ENCODE measurements at places on chromosomes 16 and 17. TPM values are rescaled to one million over a fixed set of nuclear protein-coding genes. Genes with fewer than 3 reads are reported as not detected.

DNA sequence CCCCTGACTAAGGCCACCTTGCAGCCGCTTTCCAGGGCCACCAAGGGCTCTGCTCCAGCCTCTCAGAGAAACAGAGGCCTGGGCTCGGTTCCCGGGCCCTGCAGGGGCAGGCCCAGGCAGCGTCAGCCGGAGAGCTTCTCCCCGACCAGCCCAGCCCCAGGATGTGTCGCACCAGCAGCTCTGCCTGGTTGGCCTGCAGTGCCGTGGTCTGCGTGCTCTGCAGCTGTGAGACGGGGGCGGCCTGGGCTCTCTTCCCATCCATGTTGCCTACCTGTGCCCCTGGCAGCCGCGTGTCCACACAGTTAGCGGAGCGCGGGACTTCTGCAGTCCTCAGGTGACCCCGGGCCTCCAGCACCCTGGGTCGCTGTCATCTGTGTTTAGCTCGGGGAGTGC, 4.8 kb downstream of the IGFALS start:
- H3K27me3 ChIP-seq = no peaks in the 10 kb centered on the region
- no peak overlapping the region for H3K27ac ChIP-seq
- peaks cover 12% of the 10 kb centered on the region for H3K36me3 ChIP-seq
- H3K4me1 ChIP-seq = no peaks in the 10 kb centered on the region
- H3K4me3 ChIP-seq = no peak overlapping the region
- no peak for DNase-seq

Gene C16orf92
- not detected for polyA plus RNA-seq

Gene NKD1
- polyA plus RNA-seq = not detected

DNA sequence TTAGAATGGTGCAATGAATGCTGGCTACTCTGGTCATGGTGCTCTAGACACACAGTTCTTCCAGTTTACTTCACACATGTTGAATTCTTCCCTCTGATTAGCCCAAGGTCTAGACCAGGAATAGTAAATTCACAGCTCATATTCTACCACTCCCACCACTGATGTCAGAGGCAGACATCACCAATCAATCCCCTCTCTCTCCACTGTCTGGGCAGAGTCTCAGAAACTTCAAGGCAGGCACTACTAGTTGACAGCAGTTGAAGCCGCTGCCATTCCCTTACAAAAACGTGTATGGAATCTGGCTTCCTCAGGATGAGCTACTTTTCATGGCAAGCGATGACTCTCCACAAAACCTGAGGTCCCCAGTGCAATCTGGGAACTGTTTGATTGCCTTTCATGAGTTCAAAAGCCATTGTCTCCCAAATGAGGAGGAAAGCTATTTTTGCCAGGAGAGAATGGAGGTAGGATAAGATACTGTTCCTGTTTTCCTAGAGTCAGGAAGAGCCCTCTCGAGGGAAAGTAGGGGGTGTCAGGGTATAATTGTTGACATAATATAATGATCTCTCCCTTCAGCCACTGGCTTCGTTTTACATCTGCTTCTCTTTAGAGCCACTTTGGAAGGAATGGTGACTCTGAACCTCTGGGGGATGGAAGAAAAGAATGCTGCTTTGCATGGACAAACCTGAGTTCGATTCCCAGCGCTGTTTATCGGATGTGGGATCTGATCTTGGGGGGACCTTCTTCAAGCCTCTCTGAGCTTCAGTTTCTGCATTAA, 90.0 kb downstream of the FOXL1 start:
- no peaks in the 10 kb centered on the region for H3K36me3 ChIP-seq
- no peaks in the 10 kb centered on the region for H3K27me3 ChIP-seq
- H3K4me1 ChIP-seq = peaks cover 4% of the 10 kb centered on the region
- H3K27ac ChIP-seq = no peak overlapping the region

- H3K36me3 ChIP-seq = no peaks in the 10 kb centered on the region
- no peak overlapping the region for H3K4me3 ChIP-seq
- no peak for DNase-seq
- H3K27ac ChIP-seq = no peak overlapping the region
Observed at GRCh38 chr16:86899151-86899550, 320.8 kb downstream of the FOXL1 start.

GRCh38 chr16:81708266-81709015, 70.7 kb upstream of the PLCG2 start:
- no peak overlapping the region for H3K4me3 ChIP-seq
- DNase-seq = no peak
- no peaks in the 10 kb centered on the region for H3K4me1 ChIP-seq
- H3K36me3 ChIP-seq = peaks cover 4% of the 10 kb centered on the region
- no peak overlapping the region for H3K27ac ChIP-seq

Gene ABCC6
- 0.06 TPM for polyA plus RNA-seq

- no peaks in the 10 kb centered on the region for H3K4me1 ChIP-seq
- DNase-seq = no peak
- no peaks in the 10 kb centered on the region for H3K27me3 ChIP-seq
- no peaks in the 10 kb centered on the region for H3K36me3 ChIP-seq
- H3K27ac ChIP-seq = no peak overlapping the region
Observed at GRCh38 chr16:84048270-84048669, 5.7 kb upstream of the SLC38A8 start.

Gene CD300LB
- polyA plus RNA-seq = not detected

DNA sequence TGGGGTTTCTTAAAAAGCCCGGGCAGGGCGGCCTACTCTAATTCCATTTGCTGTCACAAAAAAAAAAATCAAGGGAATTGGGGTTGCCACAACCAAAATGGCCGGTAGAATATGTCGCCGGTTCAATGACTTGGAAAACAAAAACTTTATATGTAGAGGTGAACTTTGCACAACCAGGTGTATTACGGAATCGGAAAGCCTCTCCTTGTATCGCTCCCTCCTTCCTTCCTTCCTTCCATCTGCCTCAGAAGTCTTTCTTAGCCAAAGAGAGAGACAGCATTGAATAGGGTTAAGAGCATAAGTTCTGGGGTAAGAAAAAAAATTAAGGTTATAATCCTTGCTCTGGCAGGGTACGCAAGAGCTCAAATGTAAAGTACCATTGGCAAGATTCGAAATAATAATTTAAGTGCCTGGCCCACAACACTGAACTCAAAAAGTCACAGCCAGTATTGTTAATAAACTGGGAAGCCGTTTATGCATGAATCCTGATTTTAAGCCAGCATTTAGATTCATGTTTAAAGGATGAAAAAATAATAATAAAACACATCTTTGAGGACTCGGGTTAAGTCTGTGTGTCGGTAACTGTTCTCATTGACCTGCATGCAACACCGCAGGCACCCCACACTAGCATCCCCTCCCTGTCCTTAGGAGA, 522 bp upstream of the GLG1 start:
- peak overlapping the region; percentile 83 for H3K27ac ChIP-seq
- no peaks in the 10 kb centered on the region for H3K4me1 ChIP-seq
- DNase-seq = no peak
- peak overlapping the region; percentile 93 for H3K4me3 ChIP-seq
- no peaks in the 10 kb centered on the region for H3K36me3 ChIP-seq

DNA sequence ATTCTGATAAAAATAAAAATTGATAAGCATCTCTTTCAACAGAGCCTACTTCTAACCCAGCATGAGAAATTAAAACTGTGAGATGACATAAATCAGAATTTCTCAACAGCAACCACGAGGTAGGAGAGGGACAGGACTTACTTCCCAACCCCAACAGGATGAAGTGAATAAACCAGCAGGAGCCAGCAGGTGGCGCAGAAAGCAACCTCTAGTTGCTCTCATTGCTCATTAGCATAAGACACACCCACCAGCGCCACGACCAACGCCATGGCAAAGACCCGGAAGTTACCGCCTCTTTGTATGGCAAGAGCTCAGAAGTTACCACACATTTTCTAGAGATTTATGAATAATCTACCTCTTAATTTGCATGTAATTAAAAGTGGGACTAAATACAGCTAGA, 189.4 kb upstream of the CDH8 start:
- no peak overlapping the region for H3K27ac ChIP-seq
- no peaks in the 10 kb centered on the region for H3K36me3 ChIP-seq
- no peaks in the 10 kb centered on the region for H3K27me3 ChIP-seq
- no peaks in the 10 kb centered on the region for H3K4me1 ChIP-seq
- no peak overlapping the region for H3K4me3 ChIP-seq

DNA sequence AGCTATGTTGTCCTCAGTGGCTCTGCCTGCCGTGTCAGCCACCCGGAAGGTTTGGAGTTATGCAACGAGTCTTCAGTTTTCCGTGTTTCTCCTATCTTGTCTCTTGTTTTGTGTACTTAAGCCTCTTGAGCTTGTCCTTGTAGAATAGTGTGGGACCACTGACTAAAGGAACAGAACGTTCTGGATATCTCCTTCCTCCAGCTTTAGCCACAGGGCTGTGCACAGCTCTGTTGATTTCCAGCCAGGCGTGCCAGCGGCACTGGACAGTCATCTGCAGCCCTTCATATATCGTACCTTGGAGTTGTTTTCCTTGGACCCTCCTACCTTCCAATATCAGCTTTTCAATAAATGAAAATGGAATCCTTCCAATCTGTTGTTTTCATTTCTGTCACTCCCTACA, 39.8 kb downstream of the TMEM11 start:
- H3K27ac ChIP-seq = no peak overlapping the region
- H3K4me3 ChIP-seq = no peak overlapping the region
- peaks cover 14% of the 10 kb centered on the region for H3K4me1 ChIP-seq
- DNase-seq = no peak
- H3K27me3 ChIP-seq = no peaks in the 10 kb centered on the region

DNA sequence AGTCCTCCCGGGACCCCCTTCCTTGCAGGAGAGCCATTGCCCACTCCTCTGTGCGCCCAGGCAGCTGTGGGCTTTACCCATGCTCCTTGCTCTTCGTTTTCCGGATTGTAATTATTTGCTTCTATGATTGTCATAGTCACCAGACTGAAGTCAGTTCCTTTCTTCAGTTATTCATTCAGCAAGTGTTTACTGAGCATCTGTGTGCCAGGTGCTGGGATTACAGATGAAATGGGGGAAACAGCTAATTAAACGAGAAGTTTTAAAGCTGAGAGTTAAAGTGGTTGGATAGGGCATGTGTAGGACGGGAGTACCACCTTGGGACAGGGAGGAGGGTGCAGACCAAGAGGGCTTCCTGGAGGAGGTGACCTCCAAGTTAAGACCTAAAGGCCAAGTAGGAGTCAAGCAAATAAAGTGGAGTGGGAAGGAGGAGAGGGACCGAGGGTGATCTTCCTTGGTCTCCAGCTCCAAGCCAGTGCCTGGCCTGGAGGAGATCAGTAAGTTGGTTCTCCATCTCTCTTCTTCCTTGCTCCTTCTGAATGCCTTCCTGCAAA, 126.6 kb downstream of the OR1D5 start:
- peaks cover 1% of the 10 kb centered on the region for H3K27me3 ChIP-seq
- no peak overlapping the region for H3K27ac ChIP-seq
- H3K4me3 ChIP-seq = no peak overlapping the region
- no peaks in the 10 kb centered on the region for H3K4me1 ChIP-seq
- H3K36me3 ChIP-seq = no peaks in the 10 kb centered on the region
- DNase-seq = no peak

GRCh38 chr17:63019138-63019873, 53.3 kb downstream of the TANC2 start:
- H3K27me3 ChIP-seq = no peaks in the 10 kb centered on the region
- DNase-seq = no peak
- H3K4me1 ChIP-seq = no peaks in the 10 kb centered on the region

- H3K27me3 ChIP-seq = no peaks in the 10 kb centered on the region
- DNase-seq = no peak
- H3K27ac ChIP-seq = no peak overlapping the region
- H3K4me3 ChIP-seq = 0 out of 2 replicates have a peak overlapping the region, but pooled peaks have one; percentile 79
- no peaks in the 10 kb centered on the region for H3K36me3 ChIP-seq
Observed at GRCh38 chr16:23146877-23147601, 2.2 kb downstream of the USP31 start.

Gene CTRB2
- polyA plus RNA-seq = not detected

GRCh38 chr16:70484867-70485266, 30.5 kb downstream of the FCSK start:
- H3K27ac ChIP-seq = no peak overlapping the region
- peaks cover 18% of the 10 kb centered on the region for H3K36me3 ChIP-seq
- no peaks in the 10 kb centered on the region for H3K27me3 ChIP-seq
- DNase-seq = no peak
- H3K4me1 ChIP-seq = peaks cover 9% of the 10 kb centered on the region

GRCh38 chr17:59623151-59623550, 3.5 kb downstream of the CLTC start:
- no peak overlapping the region for H3K27ac ChIP-seq
- no peaks in the 10 kb centered on the region for H3K36me3 ChIP-seq
- peak overlapping the region; percentile 95 for H3K4me3 ChIP-seq

Gene DNAH2
- polyA plus RNA-seq = not detected

Gene HAS3
- not detected for polyA plus RNA-seq

Gene PRR14
- polyA plus RNA-seq = 31.9 TPM

GRCh38 chr16:48300391-48300856, 53.1 kb upstream of the ABCC11 start:
- no peaks in the 10 kb centered on the region for H3K4me1 ChIP-seq
- H3K4me3 ChIP-seq = no peak overlapping the region
- H3K27ac ChIP-seq = no peak overlapping the region
- no peak for DNase-seq
- no peaks in the 10 kb centered on the region for H3K27me3 ChIP-seq

DNA sequence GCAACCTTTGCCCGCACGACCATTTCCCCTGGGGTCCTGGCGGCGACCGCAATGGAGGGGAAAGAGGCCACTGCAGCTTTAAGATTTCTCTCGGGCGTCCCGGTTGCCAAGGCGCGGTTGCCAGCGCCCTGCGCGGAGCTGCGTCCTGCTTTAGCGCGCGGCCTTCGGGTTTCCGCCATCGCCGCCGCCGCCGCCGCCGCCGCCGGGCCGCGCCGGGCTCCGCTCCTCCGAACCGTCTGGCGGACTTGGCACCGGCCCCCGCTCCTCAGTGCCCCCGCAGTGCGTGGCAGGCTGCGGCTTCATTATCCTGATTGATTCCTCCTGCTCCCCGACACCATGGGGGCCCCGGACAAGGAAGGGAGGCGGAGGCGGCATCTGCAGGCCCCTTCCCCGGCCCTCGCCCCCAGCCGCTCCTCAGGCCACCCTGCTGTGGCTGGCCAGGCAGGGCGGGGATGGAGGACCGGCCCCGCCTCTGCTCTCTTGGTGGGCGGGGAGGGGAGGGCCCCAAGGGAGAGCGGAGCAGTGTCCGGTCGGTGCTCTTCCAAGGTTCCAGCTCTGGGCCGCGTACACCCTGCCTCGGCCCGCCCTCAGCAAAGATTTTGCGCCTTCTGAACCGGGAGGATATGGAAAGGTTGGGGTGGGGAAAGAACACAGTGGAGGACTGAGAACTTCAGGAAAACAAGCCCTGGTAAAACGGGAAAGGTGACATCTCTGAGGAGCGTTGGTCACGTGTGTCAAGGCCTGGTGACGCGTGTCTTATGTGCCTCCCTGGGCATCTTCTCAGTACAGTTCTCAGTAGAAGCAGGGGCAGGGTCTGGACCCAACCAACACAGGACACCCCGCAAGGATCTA, 34.0 kb downstream of the NEUROD2 start:
- no peak overlapping the region for H3K27ac ChIP-seq
- H3K27me3 ChIP-seq = peaks cover 4% of the 10 kb centered on the region
- peak overlapping the region; percentile 70 for H3K4me3 ChIP-seq
- no peaks in the 10 kb centered on the region for H3K36me3 ChIP-seq

DNA sequence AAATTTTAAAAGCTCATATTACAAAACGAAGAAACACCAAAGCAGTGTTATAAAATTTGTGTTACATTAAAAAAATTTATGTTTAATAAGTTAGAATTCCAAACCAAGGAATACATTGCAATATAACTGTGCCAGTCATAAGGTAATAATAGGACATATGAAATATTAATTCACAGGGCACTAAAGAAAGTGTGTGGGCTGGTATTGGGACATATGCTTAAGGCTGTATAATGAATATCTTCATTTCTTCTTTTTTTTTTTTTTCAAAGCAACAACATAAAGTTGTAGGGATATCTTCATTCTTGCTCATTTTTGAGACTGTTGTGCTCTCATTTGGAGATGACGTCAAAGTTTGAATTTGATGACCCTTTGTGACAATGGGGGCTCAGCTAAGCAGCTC, 17.5 kb upstream of the FBXO47 start:
- no peaks in the 10 kb centered on the region for H3K4me1 ChIP-seq
- no peak overlapping the region for H3K27ac ChIP-seq
- H3K4me3 ChIP-seq = no peak overlapping the region
- H3K36me3 ChIP-seq = no peaks in the 10 kb centered on the region
- DNase-seq = no peak
- no peaks in the 10 kb centered on the region for H3K27me3 ChIP-seq

Gene OTOP3
- polyA plus RNA-seq = not detected
